ENCODE measurements at places on chromosomes 12 and 14.

DNA sequence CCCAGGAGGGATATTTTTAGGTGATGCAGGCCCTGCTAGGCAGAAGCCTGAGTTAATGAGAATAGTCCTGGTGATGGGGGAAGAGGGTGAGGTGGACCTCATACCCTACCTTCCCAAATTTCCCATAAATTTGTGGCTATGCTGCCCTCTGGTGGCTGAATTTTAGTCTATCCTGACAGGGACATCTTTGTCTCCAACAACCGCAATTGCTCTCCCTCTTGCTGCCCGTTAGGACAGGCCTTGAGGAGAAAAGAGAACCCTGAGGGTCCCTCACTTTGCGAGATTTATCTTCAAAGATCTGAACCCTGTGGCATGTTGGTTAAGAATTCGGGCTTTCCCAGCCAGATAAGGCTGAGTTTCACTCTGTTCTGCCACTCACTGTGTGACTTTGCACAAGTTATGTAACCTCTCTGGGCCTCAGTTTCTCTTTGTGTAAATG is 9.8 kb upstream of the ZNF385A start:
- DNase-seq = peak; percentile 94

DNA sequence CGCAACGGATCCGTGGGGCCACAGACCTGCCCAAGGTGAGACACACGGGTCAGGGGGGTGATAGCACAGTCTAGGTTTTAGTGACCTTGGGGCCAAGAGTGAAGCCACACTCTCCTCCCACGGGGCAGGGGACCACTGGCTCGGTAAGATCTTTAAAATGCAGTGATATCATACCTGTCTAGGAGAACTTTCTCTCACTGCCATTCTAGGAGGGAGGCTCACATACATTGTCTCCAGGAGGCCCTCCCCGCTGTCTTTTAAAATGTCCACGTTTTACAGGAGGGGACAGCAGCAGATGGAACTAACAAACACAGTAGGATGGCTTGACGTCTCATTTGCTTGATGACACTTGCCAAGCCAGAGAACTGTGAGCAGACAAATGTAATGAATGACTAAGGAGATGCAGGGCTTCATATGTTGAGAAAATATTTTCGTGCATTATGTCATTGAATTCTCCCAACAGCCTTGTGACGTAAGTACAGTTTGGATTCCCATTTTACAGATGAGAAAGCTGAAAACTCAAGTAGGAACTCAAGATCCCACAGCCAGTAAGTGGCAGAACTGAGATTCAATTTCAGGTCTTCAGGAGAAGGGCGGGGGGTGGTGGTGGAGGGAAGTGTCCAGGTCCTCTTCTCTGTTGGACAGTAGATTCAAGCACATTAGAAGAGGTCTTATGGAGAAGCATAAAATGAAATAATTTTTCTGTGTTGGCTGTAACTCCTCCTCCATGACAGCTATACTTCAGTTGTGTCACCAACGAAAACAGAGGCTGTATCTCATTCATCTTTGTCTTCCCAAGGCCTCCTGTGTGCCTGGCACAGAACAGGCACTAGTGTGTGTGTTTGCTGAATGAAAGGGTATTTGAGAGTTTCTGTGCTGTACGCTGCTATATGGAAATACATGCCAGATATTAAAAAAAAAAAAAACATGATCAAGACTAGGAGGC is 2.1 kb downstream of the VASH1 start:
- DNase-seq = peak; percentile 42

DNA sequence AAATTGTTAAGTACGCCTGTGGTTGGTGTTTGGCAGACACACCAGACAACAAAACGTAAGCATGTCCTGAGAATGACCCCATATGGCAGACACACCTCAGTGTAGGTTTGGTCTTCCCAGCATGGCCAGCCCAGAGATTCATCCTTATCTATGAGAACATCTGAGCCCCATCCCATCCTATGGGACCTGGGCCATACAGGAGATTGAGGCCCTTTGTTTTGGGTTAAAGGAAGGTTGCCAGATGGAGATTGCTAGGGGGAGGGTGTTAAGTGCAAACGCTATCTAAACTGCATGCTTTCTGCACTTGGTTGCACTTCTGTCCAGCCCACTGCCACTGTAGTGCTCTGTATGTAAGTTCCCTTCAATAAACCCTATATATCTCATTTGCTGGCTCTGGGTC is 4.1 kb upstream of the PCNX4 start:
- no peak for DNase-seq

DNA sequence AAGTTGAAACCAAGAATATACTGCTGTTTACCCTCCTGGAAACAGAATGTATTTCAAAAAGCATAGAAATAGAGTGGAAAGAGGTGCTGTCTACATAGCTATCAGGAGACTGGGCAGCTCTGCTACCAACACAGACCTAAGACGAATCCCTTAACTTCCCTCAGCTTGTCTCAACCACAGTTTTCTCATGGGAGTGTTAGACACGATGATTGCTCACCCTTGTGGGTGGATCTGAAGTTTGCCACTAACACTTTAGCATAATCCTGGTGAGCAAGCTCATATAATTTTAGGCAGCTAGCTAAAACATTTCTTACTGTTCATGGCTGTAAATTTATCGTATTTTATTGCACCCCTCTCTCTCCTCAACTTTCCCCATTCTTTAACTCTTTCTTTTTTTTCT is 38.5 kb downstream of the C12orf75 start:
- no peak for DNase-seq

GRCh38 chr12:67137256-67137655 is 131.9 kb upstream of the CAND1 start:
- no peak for DNase-seq

DNA sequence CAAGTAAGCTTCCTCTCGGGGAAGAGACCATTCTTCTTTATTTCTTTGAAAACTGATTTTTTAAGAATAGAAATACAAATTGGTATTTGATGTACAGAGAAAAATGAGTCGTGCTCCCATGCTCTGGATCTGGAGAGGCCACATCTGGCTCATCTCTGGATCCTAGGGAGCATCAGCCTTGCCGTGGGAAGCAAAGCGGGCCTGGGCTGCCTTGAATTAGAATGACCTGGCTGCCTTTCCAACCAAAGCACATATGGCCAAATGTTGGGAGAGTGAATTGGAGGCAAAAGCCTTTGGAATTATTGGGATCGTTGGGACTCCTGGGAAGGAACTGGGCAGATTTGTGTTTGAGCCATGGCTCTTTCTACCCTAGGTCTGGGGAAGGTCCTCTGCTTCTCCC is 80.0 kb downstream of the SLC25A47 start:
- no peak for DNase-seq

GRCh38 chr14:21894003-21894897 is 220.6 kb upstream of the OR4E1 start:
- DNase-seq = no peak

DNA sequence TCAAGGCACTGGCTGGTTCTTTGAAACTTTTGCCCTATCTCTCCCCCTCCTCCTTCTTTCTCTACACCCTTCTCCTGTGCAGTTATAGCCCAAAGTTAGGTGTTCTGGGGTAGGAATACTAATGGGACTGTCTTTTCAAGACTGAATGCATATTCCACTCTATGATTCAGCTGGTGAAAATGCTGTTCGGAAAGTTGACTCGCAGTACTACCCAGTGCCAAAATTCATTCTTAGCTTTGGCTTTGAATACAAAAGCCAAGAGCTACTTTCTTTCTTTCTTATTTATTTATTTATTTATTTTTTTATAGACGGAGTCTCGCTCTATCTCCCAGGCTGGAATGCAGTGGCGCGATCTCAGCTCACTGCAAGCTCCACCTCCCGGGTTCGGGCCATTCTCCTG is 249.2 kb downstream of the ETNK1 start:
- DNase-seq = no peak

DNA sequence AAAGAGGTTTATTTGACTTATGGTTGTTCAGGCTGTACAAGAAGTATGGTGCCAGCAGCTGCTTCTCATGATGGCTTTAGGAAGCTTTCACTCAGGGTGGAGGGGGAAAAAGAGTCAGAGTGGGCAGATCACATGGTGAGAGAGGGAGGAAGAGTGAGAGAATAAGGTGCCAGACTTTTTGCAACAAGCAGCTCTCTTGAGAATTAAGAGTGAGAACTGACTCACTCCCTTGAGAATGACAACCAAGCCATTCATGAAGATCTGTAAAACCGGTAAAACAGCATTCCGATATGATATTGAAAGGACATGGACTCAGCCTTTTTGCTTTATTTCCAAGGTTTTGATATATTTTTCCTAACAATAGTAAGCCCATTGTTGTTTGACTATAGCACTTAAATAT is 501.2 kb downstream of the GALC start:
- DNase-seq = no peak

DNA sequence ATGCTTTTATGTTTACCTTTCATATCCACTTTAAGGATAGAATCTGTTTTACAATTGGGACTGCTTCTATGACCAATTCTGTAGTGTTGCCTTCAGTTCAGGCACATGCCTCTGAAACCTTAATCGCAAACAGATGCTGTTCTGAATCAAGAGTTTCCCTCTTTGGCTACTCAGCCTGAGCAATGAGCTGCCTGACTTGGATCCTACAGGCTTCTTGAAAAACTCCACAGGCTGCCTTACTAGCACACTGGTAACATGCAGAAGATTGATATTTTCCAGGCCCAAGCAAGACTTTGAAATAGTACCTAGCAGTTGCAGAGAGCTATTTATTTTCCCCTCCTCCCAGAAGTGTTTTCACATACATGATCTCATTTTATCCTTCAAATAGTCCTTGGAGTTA is 34.8 kb upstream of the PMCH start:
- peak; percentile 41 for DNase-seq

GRCh38 chr12:13376610-13377373 is 180.3 kb downstream of the EMP1 start:
- DNase-seq = no peak

DNA sequence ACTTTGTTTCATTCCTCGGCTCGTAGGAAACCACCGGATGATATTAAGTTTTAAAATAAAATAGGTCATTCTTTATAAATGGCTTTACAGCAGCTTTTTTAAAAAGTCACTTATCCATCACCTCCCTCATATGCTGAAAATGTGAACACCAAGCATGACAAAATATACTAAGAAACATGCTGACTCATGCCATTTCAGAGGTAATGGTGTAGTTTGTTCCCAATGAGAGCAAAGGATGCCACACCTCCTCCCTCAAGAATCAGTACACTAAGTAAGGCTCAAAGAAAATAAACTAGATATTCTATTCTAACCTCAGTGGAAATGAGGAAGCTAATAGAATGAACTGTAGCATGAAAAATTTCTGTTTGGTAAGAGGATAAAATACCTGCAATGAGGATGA is 5.5 kb upstream of the DIO2 start:
- no peak for DNase-seq

GRCh38 chr14:76924371-76925096 is 98.3 kb downstream of the LRRC74A start:
- DNase-seq = peak; percentile 92

DNA sequence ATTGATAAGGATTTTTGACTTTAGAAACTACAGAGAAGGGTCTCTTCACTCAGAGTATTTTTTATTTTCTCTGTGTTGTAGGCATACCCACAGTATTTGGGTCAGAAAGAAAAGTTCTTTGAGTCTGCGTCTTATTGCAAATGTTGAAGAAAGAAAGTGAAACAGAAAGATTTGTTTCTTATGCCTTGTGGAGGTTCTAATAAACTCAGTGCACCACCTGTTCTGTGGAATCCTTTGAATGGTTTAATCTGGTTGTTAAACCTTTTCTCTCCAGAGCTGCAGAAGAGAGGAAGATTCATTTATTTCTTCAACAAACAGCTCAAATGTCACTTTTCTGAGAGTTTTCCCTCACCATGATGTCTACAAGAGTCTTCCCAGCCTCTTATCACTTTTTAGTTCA is 146.6 kb upstream of the PLEKHG7 start:
- DNase-seq = no peak

DNA sequence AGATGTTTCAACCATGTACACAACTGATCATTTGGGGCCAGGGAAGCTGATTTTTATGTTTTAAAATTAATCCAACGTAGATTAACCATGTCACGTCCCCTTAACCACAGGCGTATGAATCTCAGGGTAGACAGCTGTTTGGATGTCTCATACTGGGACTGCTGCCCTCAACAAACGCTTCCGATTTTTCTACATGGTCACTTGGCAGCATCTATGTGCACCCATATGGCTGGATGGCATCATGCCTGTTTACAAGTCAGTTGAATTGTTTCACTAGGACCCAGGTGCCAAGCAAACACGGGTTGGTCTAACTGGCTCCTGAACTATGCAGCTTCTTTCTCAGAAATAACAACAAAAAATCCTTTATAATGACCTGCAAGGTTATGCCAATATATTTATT is 393.8 kb downstream of the NPAS3 start:
- no peak for DNase-seq

GRCh38 chr14:38669027-38669426 is 413.1 kb upstream of the CLEC14A start:
- DNase-seq = no peak

GRCh38 chr14:53450871-53451270 is 297.7 kb upstream of the DDHD1 start:
- DNase-seq = peak; percentile 46

DNA sequence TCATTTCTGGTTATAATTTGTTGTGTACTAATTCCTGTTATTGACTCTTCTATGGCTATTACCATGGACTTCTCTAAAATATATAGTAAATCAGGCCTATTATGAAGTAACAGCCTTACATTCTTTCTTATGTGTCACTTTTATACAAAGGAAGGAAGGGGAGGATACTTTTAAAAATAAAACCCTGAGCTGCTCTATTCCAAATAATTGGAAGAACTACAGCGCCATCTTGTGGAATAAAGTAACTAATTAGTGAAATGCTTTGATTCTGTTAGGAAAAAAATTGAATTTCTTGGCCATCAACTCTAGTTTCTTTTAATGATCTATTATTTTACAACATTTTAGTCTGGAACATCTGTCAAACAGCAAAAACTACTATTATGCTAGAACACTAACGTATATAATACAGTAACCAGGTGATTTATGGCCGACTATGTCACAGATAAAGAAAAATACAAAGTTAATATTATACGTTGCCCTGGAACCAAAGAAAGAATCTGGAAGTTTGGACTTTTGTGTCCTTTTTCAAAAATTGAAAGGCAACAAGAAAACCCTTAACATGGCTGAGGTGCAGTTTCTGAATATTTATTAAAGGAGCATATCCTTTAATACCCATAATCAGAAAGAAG is 55.0 kb upstream of the NELL2 start:
- DNase-seq = peak; percentile 91

GRCh38 chr12:65638324-65638723 is 186.0 kb upstream of the HMGA2 start:
- DNase-seq = no peak

DNA sequence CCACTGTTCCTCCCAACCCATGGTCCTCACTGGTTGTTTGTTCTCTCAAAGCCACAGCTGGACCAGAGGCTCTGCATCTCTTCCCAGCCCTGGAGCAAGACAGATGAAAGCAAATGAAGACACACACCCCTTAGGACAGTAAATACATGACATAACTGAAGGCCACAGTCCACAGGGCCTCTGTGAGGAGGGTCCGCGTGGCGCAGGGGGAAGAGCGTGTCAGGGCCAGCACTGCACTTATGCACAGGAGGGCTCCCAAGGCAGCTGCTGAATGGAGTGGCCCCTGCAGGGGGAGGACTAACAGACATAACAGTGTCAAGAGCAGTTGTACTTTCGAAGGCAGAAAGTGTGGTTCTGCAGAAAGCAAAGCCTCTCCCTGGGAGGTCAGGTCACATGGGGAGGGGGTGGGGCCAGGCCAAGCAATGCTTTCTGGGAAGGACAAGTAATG is 79.9 kb downstream of the CHGA start:
- no peak for DNase-seq
